Effector memory CD4-positive, alpha-beta T cell (primary cell): ENCODE measurements at places on chromosomes 2 and 18.

DNA sequence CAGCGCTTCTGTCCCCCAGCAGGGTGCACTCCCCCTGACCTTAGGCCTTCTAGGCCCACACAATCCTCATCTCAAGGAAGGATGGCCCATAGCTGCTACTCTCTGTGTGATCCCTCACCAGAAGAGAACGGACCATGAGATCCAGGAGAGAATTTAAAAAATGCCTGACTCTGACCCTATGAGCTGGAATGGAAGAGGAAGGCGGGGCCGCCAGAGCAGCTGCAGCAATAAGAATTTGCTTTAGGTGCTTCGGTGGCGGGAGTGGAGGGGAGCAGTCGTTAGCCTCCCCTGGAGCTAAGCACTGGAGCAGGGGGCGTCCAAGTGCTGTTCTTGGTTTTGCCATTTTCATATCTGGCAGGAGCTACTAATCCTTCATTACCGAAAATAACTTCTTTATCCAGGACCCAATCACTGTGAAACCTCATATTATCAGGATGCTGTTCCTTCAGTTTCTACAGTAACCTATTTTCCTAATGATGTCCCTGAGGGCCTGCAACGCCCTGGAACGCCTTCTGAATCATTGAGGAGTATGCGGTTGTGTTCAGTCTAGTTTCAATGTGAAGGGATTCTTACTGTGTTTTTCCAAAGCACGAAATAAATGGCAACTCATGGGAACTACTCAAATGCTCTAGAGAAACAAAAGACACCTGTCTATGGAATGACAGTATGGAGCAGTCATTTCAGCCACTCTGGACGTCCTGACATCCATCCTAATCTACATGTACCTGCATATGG, 105.1 kb upstream of the SIX2 start:
- DNase-seq, result no peak

GRCh38 chr2:98588880-98589431, 19.4 kb downstream of the COA5 start:
- DNase-seq, result no peak

DNA sequence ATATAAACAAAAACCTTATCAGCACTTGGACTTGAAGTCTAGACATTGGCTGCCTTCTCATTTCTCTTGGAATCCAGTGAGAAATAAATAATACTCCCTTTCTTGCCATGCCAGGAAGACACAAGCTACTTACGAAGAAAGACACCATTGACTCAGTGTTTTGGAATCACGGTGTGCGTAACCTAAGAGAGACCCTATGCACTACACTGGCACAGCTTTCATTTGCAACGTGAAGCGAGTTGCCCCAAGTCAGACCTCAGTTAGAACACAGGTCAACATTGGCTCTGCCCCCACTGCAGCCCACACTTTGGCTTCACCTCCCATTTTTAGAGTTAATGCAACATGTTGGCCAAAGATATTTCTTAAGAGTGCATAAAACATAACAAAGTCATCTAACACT, 54.2 kb downstream of the PIEZO2 start:
- DNase-seq, result no peak

GRCh38 chr2:107412209-107412904, 414.3 kb upstream of the RGPD4 start:
- DNase-seq, result no peak

GRCh38 chr2:156340377-156340776, 7.9 kb upstream of the NR4A2 start:
- DNase-seq, result no peak

DNA sequence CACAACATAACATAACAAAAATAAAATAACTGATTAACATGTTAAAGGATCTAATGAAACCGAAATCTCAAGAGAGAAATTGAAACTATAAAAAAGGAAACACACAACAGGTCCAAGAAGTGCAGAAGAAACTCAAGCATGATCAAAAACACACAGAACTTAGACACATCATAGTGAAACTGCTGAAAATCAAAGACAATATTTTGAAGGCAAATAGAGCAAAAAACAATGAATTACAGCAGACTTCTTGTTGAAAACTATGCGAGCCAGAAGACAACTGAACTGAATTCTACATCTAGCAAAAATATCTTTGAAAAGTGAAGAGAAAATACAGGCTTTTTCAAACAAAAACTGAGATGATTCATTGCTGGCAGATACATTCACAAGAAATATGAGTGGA, 61.3 kb downstream of the UGP2 start:
- DNase-seq, result no peak

DNA sequence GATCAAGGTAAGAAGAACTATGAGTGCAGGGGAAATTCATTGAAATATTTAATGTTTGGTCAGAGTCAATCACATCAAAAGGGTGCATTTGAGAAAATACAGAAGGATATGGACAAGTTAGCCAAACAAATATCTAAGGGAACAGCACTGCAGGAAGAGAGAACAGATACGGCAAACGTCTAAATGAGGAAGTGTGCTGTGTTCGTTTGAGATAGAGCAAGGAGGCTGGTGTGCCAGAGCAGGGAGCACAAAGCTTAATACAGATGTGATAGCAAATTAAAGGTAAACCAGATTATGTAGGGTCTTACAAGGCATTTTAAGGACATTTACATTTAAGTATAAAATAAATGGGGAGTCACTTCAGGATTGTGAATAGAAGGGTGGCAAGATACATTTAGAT, 241.3 kb upstream of the ZNF804A start:
- no peak for DNase-seq

GRCh38 chr2:63789338-63790020, 52.2 kb upstream of the UGP2 start:
- no peak for DNase-seq

DNA sequence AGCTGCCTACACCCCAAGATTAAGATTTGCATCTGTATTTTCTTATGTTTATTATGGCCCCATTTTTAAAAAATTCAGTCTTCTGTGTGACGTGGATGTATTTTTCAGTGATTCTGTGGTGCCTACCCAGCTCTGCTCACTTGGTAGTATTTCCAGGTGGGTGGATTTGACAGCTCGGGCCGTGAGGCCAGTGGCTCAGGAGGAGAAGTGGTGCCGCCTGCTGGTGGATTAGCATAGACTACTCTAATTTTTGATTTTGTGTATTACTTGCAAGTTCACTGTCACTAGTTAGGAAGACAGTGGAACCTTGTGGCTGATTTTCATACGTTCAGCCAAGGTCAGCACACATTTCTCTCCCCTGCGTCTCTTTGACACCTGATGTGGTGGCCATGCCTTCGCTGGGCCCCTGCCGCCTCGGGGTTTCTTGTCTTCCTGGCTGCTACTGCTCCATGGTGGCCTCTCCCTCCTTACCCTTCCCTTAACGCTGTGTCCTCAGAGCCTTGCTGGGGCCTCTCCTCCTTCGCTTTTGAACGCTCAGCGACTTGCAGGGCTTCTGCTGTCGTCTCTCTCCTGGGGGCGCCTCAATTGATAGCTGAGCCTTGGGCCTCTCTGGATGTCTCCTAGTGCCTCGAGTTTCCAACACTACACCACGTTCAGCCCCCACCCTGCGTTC, 89.4 kb downstream of the DGKD start:
- peak; percentile 59 for DNase-seq

DNA sequence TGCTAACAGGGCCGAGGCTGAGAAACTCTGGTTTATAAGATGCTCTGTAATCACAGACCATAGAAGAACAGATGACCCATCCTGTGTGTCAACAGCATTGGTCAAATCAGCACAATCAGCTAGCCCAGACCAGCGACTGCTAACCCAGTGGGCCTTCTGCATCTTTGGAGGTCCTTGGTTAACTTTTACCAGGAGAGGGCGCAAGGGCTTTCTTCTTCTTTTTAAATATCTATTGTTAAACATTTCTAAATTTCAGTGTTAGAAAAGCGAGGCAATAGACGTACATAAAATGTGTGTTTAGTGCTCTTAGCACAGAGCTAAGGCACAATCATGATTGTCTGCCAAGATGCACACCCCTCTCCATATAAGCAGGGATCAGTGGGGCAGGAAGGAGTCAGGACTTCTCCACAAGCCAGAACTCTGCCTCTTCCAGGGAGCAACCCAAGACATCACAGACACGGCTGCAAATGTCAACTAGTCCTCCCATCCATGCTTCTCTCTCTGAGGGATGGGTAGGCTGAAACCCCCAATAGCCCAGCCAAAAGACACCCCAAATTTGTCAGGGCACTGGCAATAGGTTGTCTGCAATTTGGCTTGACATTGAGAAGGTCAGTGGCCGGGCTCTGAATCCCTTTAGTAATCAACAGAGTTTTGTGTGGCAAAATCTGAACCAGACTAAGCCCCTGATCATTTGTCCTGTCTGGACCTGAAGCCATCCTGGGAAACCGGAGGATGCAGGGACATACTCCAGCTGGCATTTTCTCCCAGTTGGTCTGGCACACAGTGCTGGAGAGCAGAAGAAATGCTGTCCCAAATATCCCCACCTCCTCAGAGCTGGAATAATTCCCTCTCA, 188.2 kb downstream of the BCL2 start:
- DNase-seq, result peak; percentile 19

- DNase-seq, result no peak
Observed at GRCh38 chr2:240775905-240776304, 44.1 kb downstream of the KIF1A start.

- no peak for DNase-seq
Observed at GRCh38 chr2:203492965-203493364, 42.1 kb downstream of the RAPH1 start.

DNA sequence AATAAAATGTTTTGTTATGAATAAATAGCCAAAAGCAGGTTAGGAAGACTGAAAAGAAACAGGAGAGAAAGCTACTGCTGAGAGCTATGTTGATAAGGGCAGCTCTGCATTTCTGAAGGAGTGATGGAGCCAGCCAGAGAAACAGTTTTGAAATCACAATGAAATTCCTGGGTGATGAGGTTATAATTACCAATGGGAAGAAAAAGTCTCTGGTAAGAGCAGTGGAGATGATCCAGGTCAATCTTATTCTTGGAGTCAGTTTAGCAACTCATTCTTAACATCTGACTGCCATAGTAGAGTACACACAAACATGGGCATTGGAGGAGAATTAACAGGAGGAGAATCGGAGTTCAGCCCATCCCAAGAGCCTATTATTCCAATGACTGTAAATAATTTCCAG, 2.4 kb downstream of the ALKAL2 start:
- no peak for DNase-seq

GRCh38 chr2:41710944-41711343, 336.9 kb upstream of the PKDCC start:
- no peak for DNase-seq

DNA sequence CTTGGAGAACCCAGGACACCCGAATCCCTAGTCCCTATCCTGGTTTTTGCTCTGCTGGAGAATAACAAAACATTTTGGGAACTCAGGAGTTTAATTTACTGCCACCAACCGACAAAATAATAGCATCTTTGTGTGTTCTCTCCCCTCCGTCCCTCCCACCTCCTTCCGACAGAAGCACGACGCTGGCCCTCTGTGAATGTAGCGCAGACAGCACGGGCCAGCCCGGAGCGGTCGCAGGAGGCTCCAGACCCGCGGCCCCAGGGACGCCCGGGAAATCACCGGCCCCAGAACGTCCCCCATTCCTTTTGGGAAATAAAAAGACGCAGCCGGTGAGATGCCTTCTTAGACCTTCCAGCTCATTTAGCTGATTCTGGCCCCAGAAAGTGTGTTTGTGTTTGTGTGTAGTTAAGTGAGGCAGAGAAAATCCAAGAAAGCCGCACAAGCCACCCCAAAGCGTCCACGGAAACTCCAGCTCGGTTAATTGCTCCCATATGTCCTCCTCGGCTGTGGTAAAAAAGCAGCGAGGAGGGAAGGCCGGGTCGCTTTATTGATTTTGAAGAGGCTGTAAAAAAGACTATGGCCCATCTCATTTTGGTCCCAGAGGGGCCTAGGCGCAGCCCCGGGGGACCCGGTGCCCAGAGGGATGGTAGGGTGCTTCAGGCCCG, 577 bp upstream of the TANC1 start:
- DNase-seq, result no peak
